ENCODE measurements at places on chromosomes 12 and 14.

- no peak for DNase-seq
These were observed 76.2 kb downstream of the ZFP36L1 start for GRCh38 chr14:68716698-68717097.

DNA sequence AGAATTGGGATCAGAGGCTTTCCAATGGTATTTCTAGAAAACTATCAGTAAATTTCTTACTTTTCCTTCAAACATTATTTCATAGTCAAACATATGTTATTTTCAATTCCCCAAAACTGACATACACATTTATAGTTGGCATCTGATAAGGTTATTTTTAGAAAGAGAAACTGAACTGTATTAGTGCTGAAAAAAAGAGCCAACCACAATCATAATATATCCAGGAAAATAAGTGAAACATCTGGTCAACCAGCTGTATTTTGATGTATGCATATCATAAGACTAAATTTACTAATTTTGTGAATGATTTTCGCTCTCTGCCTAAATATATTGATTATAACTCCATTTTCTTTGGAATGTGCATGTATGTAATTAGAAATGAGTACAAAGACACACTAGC is 554.2 kb downstream of the FLRT2 start:
- DNase-seq = no peak

- DNase-seq = peak; percentile 6
These were observed 417.0 kb downstream of the DPF3 start for GRCh38 chr14:72476657-72477499.

- DNase-seq = no peak
These were observed 153.9 kb downstream of the LRRK2 start for GRCh38 chr12:40378691-40379090.

GRCh38 chr14:99535448-99535847 is 54.2 kb downstream of the CCNK start:
- DNase-seq = no peak

DNA sequence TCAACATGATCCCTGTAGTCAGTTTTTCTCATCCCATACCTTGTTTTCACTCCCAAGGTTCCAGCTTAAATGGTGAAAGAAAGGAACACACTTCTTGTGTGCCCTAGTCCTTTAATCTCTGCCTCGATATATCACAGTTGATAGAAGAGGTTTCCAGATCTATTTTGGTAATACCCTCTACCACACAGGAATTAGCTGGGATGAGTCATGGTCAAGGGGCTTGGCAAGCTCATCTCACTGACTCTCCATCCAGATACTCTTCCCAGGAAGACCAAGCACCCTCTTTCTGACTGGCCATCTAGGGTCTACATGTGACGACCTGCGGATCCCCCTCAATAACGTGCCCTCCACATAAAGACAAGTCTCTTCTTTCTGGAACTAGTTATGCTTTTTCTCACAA is 277.9 kb downstream of the ITPR2 start:
- DNase-seq = no peak

GRCh38 chr14:90374813-90375212 is 22.0 kb upstream of the CALM1 start:
- no peak for DNase-seq

Measured in bone marrow (tissue), 2 donors.